SJSA1 (cell line): ENCODE measurements at places on chromosomes 13 and 19.

DNA sequence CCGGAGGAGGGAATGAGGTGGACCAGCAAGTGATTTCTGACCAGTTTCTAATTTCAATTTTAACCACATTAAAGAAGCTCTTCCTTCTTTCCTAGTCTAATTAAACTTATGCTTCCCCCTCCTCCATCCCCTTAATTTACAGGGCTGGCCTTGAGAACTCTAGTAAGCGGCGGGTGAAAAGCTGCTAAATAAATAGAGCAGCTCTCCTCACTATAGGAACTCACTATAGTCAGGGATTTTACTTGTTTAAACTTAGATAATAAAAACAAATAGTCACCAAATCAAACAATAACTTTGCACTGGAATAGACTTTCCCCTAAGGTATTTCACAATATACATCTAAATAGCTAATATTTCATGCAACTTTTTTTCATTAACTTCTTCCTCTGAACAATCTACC, 1838.2 kb upstream of the PRR20A start:
- DNase-seq: no peak

DNA sequence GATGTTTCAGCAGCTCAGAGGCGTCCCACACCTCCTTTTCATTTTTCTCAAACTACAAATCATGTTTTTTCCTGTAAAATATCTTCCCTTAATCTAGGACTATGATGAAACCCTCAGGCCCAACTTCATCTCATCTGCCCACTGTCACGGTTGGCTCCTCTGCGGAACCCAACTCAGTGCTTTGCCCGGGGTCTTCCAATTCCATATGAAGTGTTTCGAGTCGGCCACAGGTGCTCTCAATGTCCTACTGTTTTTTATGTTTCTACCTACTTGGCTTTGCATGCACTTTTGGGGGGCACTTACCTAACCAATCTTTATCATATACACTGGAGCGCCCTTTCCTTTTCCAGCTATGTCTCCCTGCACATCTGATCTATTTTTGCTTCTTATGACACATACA, 28.1 kb downstream of the COL4A1 start:
- DNase-seq: no peak

DNA sequence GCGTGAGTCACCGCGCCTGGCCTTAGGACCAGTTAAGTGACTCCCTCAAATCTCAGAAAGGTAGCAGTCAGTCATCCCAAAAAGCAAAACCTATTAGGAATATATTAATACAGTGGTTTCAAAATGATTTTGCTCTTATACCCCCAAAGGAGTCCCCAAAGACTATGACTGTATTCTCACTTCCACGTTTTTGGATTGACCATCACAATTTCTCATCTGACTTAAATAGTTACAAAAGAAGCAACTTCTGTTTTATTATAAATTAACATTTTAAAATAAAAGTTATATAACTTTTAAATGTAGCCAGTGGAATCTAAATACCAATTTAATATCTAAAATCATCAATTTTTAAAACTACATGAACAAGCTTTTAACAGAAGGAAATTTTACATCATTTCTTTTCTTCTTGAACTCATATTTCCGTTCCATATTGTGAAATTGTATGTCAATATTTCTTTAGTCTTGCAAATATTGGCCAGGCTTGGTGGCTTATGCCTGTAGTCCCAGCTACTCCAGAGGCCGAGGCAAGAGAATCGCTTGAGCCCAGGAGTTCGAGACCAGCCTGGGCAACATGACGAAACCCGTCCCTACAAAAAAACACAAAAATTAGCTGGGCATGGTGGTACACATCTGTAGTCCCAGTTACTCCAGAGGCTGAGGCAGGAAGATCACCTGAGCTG, 1.5 kb upstream of the SPART start:
- DNase-seq: no peak

GRCh38 chr13:25927363-25927762, 124.5 kb downstream of the SHISA2 start:
- no peak for DNase-seq

DNA sequence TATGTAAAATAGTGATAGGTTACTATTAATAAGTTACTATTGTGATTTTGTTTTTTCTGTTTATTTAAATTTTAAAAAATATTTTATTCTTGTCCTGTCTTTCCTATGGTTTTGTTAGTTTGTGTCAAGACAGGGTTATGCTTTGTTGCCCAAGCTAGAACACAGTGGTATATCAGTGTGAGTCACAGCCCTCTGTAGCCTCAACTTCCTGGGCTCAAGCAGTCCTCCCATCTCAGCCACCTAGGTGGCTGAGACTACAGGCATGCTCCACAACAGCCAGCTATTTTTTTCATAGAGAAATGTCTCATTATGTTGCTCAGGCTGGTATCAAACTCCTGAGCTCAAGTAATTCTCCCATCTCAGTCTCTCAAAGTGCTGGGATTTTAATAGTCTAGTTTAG, 99.5 kb downstream of the ZNF675 start:
- no peak for DNase-seq
